ENCODE measurements at places on chromosomes 3 and 15.

DNA sequence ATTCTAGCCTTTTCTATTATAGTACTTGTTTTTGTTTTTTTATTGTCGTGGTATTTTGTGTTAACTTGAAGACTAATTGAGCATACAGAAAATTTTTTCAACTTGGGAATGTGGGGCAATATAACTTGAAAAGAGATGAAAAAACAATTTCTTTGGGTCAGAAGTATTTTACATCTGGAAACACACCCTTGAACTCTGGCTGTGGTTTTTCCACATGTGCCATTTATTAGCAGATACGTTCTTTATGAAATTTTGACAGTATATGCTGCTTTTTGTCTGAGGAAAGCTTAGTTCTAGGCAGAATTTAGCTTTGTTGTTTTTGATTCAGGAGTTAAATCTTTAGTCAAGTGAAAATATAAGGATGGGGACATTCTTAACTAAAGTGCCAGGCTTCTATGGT lies 44.7 kb downstream of the TCF12 start:
- H3K27ac ChIP-seq, result no peak overlapping the region
- no peak for DNase-seq
- no peak overlapping the region for H3K4me3 ChIP-seq

DNA sequence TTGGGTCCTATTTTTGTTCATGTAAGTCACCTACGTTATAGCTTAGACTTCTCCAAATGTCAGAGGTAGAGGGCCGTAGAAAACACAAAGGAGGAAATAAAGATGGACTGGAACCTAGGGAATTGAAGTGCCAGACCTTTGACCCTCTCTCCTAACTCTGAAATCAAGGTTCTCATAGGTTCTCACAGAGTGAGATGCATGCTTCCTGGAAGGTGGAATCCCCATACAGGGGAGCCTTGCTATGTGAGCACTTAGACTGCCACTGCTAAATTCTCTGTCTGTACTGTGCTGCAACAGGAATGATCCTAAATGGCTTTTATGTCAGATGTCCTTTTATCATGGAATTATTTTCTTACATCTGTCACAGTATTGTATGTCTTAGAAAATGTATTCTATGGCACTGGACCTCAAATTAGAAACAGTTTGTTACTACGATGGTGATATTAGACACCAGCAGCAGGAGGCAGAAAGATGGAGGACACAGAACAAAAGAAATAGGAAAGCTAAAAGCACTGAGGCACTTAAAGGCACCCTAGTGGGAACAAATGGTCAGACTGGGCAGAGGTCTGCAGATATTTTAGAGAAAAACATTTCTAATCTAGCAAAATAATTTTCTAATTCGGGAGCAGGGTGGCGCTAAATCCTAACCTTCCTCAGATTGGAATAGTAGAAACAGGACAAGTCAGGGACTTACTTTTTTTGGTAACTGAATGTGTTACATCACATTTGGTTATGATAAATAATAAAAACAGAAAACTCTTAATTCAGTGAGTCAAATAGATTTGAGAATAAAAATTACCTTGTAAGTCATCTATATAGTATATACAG lies 60.2 kb upstream of the CDAN1 start:
- no peak overlapping the region for H3K4me3 ChIP-seq
- peaks cover 10% of the 10 kb centered on the region for H3K4me1 ChIP-seq
- H3K36me3 ChIP-seq, result no peaks in the 10 kb centered on the region
- peak; percentile 8 for DNase-seq

GRCh38 chr3:178001670-178002101 lies 534.5 kb upstream of the KCNMB2 start:
- H3K36me3 ChIP-seq, result no peaks in the 10 kb centered on the region
- H3K27me3 ChIP-seq, result no peaks in the 10 kb centered on the region
- H3K27ac ChIP-seq, result no peak overlapping the region
- H3K4me3 ChIP-seq, result no peak overlapping the region

- no peak for DNase-seq
- no peaks in the 10 kb centered on the region for H3K36me3 ChIP-seq
- H3K27me3 ChIP-seq, result no peaks in the 10 kb centered on the region
- H3K4me1 ChIP-seq, result peaks cover 37% of the 10 kb centered on the region
- H3K27ac ChIP-seq, result no peak overlapping the region
Observed at GRCh38 chr15:56965231-56966013, 47.0 kb downstream of the TCF12 start.

- no peak overlapping the region for H3K4me3 ChIP-seq
- H3K36me3 ChIP-seq, result no peaks in the 10 kb centered on the region
- DNase-seq, result no peak
- no peaks in the 10 kb centered on the region for H3K27me3 ChIP-seq
- H3K4me1 ChIP-seq, result peaks cover 11% of the 10 kb centered on the region
- no peak overlapping the region for H3K27ac ChIP-seq
Observed at GRCh38 chr3:136787349-136787748, 31.6 kb upstream of the SLC35G2 start.

GRCh38 chr15:98195796-98196195 lies 235.3 kb downstream of the ARRDC4 start:
- no peaks in the 10 kb centered on the region for H3K27me3 ChIP-seq
- no peak overlapping the region for H3K27ac ChIP-seq
- H3K4me3 ChIP-seq, result no peak overlapping the region
- no peak for DNase-seq

DNA sequence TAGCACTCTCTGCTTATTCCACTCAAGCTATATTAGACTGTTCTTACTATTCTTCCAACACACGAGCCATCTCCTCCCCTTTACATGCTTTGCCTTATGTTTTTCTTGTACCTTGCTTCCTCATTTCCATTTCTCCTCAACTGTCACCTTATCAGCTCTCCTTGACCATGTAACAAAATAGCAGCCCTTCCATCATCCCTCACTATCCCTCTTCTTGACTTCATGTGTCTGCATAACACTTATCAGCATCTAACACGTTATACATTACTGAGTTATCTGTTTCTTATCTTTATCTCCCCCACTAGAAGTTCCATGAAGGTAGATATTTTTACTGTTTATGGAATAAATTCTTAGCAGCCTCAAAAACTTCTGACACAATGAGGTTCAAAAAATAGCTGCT lies 45.3 kb downstream of the TRPM7 start:
- H3K4me1 ChIP-seq, result no peaks in the 10 kb centered on the region
- no peak overlapping the region for H3K27ac ChIP-seq
- no peak overlapping the region for H3K4me3 ChIP-seq
- peaks cover 12% of the 10 kb centered on the region for H3K36me3 ChIP-seq
- no peak for DNase-seq

GRCh38 chr3:178671377-178671776 lies 135.1 kb downstream of the KCNMB2 start:
- no peak overlapping the region for H3K27ac ChIP-seq
- no peak for DNase-seq
- H3K27me3 ChIP-seq, result no peaks in the 10 kb centered on the region
- no peaks in the 10 kb centered on the region for H3K36me3 ChIP-seq
- H3K4me3 ChIP-seq, result no peak overlapping the region
- H3K4me1 ChIP-seq, result no peaks in the 10 kb centered on the region

GRCh38 chr3:55159711-55160110 lies 231.9 kb upstream of the LRTM1 start:
- H3K4me1 ChIP-seq, result no peaks in the 10 kb centered on the region
- H3K4me3 ChIP-seq, result no peak overlapping the region
- no peaks in the 10 kb centered on the region for H3K27me3 ChIP-seq

DNA sequence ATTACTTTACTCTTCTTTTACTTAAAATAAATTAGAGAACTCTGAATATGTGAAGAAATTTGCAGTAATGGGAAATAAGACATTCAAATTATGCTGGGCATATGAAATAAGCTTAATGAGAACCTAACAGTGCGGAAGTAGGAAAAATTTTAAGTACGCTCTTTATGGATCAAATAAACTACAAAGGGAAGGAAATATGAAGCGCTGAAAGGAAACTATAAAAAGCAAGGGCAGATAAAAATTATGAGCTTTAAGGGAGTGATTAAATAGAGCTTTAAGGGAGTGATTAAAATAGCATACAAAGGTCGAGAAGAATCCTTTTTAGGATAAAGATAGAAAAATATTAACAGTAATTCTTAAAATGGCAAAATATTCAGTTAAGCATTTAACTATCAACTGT lies 118.3 kb upstream of the AADACL2 start:
- no peaks in the 10 kb centered on the region for H3K27me3 ChIP-seq
- no peaks in the 10 kb centered on the region for H3K36me3 ChIP-seq
- H3K4me1 ChIP-seq, result no peaks in the 10 kb centered on the region
- H3K27ac ChIP-seq, result no peak overlapping the region
- no peak overlapping the region for H3K4me3 ChIP-seq

DNA sequence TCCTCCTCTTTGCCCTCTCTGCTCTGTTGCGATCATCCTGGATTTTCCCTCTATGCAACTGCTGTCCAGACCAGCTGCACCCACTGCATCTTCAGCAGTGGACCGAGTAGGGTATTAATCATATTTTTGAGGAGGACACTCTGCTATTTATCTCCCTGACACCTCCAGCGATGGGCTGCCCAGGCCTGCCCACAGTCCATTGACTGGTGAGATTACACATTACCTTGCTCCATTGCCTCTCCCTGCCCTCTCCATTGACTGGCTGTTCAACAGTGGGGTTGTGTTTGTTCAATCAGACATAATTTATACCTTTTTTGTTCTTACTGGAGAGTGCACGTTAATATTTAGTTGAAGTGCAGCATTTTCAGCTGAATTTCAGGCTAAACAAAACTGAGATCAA lies 559.3 kb upstream of the ARRDC4 start:
- H3K27ac ChIP-seq, result no peak overlapping the region
- no peak for DNase-seq
- H3K4me1 ChIP-seq, result peaks cover 17% of the 10 kb centered on the region
- no peaks in the 10 kb centered on the region for H3K27me3 ChIP-seq
- H3K4me3 ChIP-seq, result no peak overlapping the region
- H3K36me3 ChIP-seq, result no peaks in the 10 kb centered on the region

- H3K27ac ChIP-seq, result no peak overlapping the region
- peak; percentile 55 for DNase-seq
- no peaks in the 10 kb centered on the region for H3K36me3 ChIP-seq
- peaks cover 36% of the 10 kb centered on the region for H3K4me1 ChIP-seq
- no peaks in the 10 kb centered on the region for H3K27me3 ChIP-seq
Observed at GRCh38 chr15:62903437-62903836, 139.1 kb upstream of the TPM1 start.

DNA sequence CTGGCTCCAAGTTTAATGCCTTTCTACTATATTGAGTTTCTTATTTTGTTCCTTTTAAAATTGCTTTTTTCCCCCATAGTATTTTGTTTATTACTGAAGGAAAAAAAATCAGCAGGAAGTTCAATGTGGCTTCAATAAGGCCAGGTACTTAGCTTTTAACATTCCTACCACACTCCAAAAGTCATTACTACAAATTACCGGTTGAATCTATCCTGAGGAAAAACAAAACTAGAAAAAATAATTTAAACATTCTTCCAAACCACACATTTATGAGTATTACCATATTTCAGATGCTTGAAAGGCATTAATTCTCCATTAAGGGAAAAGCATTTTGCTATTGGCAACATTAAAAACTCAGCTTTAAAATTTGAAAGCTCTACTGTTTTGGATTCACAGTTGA lies 20.2 kb upstream of the TNFSF10 start:
- H3K27ac ChIP-seq, result no peak overlapping the region
- H3K27me3 ChIP-seq, result no peaks in the 10 kb centered on the region
- H3K4me3 ChIP-seq, result no peak overlapping the region
- no peaks in the 10 kb centered on the region for H3K36me3 ChIP-seq

GRCh38 chr3:45599424-45599886 lies 4.9 kb downstream of the LIMD1 start:
- no peaks in the 10 kb centered on the region for H3K36me3 ChIP-seq
- H3K27ac ChIP-seq, result no peak overlapping the region
- no peaks in the 10 kb centered on the region for H3K27me3 ChIP-seq
- no peak for DNase-seq
- H3K4me1 ChIP-seq, result peaks cover 6% of the 10 kb centered on the region

GRCh38 chr3:57086201-57086600 lies 25.7 kb downstream of the SPATA12 start:
- H3K4me3 ChIP-seq, result no peak overlapping the region
- no peaks in the 10 kb centered on the region for H3K4me1 ChIP-seq
- peaks cover 9% of the 10 kb centered on the region for H3K27me3 ChIP-seq

- peaks cover 36% of the 10 kb centered on the region for H3K27me3 ChIP-seq
- H3K4me1 ChIP-seq, result peaks cover 16% of the 10 kb centered on the region
Observed at GRCh38 chr3:152260026-152260425, 8.7 kb upstream of the MBNL1 start.

GRCh38 chr3:182509844-182510460 lies 283.4 kb upstream of the ATP11B start:
- no peaks in the 10 kb centered on the region for H3K27me3 ChIP-seq
- peaks cover 29% of the 10 kb centered on the region for H3K4me1 ChIP-seq
- H3K36me3 ChIP-seq, result no peaks in the 10 kb centered on the region
- no peak overlapping the region for H3K27ac ChIP-seq
- DNase-seq, result no peak

DNA sequence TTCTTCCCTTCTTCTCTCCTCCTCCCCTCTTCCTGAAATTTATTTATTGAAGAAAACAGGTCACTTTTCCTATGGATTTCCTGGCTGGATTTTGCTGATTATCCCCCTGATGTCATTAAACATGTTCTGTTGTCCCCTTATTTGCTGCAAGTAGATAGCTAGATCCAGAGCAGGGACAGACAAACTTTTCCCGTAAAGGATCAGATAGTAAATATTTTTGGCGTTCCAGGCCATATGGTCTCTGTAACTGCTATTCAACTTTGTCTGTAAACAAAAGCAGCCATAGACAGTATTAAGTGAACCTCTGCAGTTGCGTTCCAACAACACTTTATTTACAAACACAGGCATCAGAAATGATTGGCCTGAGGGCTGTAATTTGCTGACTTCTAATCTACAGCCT lies 241.3 kb downstream of the NEK10 start:
- no peaks in the 10 kb centered on the region for H3K27me3 ChIP-seq
- H3K4me3 ChIP-seq, result no peak overlapping the region
- H3K27ac ChIP-seq, result no peak overlapping the region
- no peaks in the 10 kb centered on the region for H3K36me3 ChIP-seq
- peaks cover 4% of the 10 kb centered on the region for H3K4me1 ChIP-seq
- no peak for DNase-seq

- H3K36me3 ChIP-seq, result no peaks in the 10 kb centered on the region
- peaks cover 5% of the 10 kb centered on the region for H3K4me1 ChIP-seq
- no peak overlapping the region for H3K27ac ChIP-seq
- no peak for DNase-seq
- no peak overlapping the region for H3K4me3 ChIP-seq
Observed at GRCh38 chr3:111695636-111696117, 100.5 kb upstream of the ZBED2 start.

- H3K27ac ChIP-seq, result no peak overlapping the region
- H3K27me3 ChIP-seq, result no peaks in the 10 kb centered on the region
- DNase-seq, result no peak
Observed at GRCh38 chr3:58620421-58620820, 43.2 kb upstream of the FAM107A start.
